Kidney (tissue), 22 donors: ENCODE measurements at places on chromosomes 7 and 10.

- DNase-seq = no peak
These were observed 215.0 kb downstream of the GLI3 start for GRCh38 chr7:42022056-42022455.

DNA sequence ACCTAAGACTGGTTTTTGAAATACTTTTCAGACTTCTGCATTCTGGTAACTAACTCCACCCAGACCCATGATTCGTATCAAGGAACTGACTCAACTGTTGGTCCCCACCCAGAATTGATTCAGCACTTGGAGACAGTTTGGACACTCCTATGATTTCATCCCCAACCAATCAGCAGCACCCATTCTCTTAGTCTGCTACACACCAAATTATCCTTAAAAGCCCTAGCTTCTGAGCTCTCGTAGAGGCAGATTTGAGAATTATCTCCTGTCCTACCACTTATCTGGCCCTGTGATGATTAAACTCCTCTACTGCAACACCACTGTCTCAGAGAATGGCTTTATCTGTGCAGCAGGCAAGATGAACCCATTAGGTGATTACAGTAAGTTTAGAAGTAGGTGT, 7.7 kb upstream of the GSTO1 start:
- no peak for DNase-seq

- DNase-seq = peak; percentile 23
These were observed 16.3 kb downstream of the OR2AE1 start for GRCh38 chr7:99860281-99861127.

DNA sequence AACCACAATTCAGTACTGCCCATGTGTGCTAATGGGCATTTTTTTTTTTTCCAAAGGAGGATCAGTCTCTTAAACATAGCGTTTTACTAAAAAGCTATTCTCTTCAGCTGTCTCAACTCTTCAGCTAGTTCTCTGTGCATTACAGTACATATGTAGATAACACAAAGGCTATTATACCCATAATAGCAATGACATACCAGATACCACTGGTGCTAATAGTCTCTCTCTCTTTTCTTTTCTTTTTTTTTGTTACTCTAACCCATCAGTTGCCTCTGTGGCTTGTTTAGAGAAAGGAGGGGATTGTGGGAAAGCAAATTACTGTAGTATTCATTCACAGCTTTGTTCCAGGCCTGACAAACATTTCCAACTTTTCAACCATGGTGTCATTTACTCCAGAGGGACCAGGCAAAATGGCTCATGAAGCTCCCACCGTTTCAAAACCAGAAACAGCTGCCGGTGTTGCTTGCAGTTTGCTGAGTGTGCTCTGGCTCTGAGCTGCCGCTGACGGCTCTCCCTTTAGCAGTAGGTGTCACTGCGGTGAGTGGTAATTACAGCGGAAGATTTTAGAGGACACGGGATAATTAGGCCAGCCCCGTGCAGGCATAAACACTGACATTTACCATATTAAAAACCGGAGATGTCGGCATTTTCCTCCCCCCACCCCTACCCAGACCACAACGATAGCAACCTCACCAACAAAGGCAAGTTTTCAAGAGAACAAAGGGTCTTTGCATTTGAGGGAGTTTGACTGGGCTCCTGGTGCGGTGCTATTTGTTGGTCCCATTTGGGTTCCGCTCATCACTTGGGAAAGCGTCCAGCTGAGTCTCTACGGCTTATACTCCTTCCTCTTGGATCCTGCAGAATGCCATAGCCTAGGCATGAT, 1005.5 kb downstream of the KCNMA1 start:
- no peak for DNase-seq

DNA sequence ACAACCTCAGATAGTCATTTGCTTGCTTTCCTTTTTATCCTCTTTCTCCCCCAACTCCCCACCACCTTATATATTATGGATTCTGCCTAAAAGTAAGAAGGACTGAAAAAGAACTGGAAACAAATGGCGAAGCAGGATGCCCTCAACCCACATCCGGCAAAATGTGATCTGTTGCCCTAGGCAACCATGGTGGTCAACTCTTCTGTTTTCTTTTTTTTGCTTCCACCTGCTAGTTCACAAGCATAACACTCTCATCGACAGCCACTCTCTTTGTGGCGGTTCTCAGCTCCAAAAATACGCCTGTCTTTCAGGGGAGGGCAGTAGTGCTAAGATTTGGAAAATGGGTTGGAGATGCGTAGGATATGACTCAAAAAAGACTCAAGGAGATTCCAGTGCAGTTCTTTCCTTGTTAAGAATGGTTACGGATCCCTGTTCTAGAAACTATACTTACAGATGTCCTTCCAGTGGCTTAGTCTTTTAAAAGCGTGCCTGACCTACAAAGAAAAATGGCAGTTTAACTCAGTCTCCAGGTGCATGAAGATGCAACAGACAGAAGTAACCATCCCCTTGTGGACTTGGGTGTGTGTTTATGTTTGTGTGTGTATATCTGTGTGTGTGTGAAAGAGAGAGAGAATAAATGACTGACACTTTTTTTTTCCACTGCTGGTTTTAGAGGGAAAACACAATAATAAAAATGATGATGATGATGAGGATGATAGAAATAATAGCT, 10.7 kb downstream of the APBB1IP start:
- DNase-seq = no peak

GRCh38 chr7:110017405-110017804, 1073.5 kb upstream of the LRRN3 start:
- no peak for DNase-seq

GRCh38 chr7:143172354-143172753, 10.9 kb upstream of the TAS2R39 start:
- DNase-seq = peak; percentile 28
